ENCODE measurements at places on chromosomes 5 and 9.

GRCh38 chr5:104353371-104353770, 790.8 kb upstream of the NUDT12 start:
- DNase-seq: no peak

DNA sequence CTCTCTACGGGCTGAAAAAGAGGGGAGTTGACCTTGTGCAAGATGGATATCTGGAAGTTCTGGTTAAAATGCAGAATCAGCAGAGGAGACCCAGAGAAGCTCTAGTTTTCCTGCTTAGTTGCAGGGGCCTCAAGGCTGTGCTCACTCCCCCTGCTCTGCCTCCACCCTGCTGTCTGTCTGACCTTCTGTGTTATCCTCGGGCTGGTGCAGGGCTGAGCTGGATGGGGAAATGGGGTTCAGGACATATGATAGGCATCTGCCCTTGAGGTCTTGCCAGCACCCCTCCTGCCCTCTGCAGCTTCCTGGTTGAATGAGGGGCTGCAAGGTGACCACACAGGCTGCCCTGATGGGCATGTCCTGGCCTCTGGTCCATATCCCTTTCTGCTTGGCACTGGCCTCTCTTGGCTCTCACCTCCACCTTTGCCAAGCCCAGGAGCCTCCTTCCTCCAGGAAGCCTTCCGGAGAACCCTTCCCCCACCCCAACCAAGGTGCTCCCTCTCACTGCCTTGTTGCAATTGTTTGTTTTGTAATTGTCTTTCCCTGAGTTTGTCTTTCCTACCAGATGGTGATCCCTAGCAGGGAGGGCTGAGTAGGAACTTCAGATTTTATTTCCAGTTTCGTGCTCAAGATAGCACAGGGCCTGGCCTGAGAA, 1.3 kb downstream of the TMEM268 start:
- DNase-seq: no peak

- DNase-seq: no peak
Measured at GRCh38 chr9:108618906-108619550, 236.8 kb downstream of the ACTL7B start.

DNA sequence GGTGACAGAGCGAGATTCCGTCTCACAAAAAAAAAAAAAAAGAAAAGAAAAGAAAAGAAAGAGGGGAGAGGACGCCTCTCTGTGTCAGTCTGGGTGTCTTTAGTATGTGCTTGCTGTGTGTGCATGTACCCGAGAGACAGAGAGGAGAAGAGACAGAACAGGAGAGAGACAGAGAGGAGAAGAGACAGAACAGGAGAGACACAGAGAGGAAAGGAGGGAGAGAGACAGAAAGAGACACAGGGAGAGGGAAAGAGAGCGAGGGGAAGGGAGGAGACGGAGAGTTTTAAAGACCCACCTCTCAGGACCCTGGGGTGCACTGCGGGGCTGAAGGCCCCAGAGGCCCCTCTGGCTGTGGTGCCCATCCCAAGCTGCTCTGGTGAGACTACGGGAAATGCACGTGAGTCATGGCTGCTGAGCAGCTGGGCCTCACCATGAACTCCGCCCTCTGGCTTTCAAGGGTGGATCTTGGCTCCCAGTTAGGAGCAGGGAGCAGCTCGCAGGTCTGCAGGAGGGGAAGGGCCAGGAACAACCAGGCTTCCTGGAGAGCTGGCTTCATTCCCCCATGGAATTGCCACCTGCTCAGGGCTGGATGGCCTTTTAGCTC, 7.9 kb downstream of the SLC6A3 start:
- DNase-seq: no peak

GRCh38 chr5:141973871-141974595, 5.1 kb downstream of the RNF14 start:
- no peak for DNase-seq

GRCh38 chr9:19922476-19923118, 133.8 kb upstream of the SLC24A2 start:
- no peak for DNase-seq
